Type B pancreatic cell (in vitro differentiated cells): ENCODE measurements at places on chromosomes 3 and 15.

DNA sequence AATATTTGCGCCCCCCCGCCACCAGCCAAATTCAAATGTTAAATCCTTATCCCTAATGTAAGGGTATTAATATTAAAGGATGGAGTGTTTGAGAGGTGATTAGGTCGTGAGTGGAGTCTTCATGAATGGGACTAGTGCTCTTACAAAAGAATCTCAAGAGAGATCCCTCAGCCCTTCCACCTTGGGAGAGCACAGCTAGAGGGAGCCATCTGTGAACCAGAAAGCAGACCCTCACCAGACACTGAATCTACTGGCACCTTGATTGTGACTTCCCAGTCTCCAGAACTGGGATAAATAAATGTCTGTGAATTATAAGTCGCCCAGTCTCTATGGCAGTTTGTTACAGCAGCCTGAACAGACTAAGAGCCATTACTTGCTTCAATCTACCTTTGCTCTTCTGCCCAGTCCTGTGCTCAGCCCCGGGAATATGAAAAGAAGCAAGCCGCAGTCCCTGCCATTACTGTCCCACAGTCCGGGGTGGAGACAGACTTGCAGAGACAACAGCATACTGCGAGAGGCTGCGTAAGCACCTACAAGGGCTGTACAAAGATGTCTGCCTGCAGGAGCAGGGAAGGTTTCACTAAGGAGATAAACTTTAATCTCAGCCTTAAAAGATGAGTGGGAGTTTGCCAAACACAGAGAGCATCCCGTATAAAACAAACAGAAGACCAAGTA lies 110.7 kb upstream of the TMCO5A start:
- no peak for DNase-seq

- DNase-seq = no peak
Observed at GRCh38 chr15:45435124-45435903, 57.0 kb upstream of the GATM start.

DNA sequence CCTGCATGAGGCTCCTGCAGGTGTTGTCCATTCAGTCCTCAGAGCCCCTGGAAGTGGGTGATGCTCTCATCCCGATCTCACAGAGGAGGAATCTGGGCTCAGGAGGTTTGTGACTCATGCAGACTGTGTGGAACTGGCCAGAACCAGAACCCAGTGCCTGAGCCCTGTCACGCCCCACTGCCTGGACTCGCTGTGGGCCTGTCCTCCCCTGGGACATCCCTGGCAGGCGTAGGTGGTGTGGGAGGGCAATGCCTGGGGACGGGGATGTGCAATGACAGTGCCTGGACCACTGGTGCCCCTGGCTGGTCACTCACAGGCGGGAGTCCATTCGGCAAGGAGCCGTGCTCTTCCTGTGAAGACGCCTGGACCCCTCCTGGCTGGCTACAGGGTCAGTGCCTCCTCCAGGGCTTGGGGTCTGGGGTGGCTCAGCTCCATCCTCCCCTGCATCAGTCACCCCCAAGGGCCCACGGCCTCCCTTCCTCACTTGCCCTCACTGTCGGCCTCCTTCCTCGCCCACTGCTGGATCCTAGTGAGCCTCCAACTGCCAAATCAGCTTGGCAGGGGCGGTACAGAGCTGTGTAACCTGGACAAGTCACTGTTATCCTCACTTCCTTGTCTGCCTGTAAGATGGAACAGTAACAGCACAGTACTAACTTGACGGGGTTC lies 14.9 kb downstream of the PSTPIP1 start:
- DNase-seq = no peak

DNA sequence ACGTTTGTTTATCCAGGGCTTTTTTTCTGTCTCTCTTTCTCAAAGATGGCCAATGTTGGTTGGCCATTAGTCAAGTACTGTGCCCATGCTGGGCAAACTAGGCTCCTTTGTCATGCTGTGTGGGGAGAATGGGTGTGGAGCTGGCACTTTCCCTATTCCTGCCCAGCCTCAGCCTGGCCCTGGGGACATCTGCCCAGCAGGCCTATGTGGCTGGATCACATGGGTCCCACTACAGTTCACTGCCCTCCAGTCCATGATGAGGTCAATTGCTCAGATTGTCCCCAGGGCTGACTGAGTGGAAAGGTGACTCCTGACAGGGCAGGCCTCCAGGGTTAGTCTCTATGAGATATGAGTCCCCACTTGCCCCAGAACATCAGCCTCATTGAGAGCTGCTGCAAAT lies 54.4 kb upstream of the HERC1 start:
- DNase-seq = no peak

DNA sequence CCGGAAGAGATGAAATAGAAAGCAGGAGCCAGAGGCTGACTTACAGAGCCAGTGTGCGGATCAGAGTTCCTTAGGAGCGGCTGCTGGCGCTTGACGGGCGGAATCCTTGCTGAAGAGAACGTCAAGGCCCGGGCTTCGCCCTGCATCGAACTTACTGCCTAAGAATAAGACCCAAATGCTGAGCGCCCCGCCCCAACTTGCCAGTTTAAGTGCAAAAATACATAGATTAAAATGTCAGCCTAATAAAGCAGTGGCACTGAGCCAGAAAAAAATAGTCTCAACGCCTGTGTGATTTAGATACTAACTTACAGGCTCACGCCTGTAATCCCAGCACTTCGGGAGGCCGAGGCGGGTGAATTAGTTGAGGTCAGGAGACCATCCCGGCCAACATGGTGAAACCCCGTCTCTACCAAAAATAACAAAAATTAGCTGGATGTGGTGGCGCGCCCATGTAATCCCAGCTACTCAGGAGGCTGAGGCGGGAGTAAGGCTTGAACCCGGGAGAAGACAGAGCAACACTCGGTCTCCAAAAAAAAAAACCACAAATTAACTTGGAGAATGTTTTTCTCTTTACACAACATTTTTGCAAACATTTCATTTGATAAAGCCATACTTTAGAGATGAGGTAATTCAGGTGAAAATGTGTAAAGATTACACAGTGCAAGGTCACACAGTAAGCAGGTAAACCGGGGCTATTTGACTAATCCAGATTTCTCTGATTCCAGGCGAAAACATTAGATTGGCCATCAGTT lies 1.2 kb upstream of the UBP1 start:
- DNase-seq = no peak

- no peak for DNase-seq
Observed at GRCh38 chr15:70833861-70834765, 19.8 kb downstream of the LARP6 start.
